ENCODE measurements at places on chromosomes 3 and 15. TPM values are rescaled to one million over a fixed set of nuclear protein-coding genes. Genes with fewer than 3 reads are reported as not detected.

Gene MME
- 22.3 TPM for total RNA-seq

Gene ANKUB1
- not detected for total RNA-seq

Gene POLQ
- 2.4 TPM for total RNA-seq

GRCh38 chr3:195394700-195395099, 48.1 kb downstream of the ACAP2 start:
- no peak for DNase-seq
